ENCODE measurements at places on chromosomes 1 and 21. TPM values are rescaled to one million over a fixed set of nuclear protein-coding genes. Genes with fewer than 3 reads are reported as not detected.

- no peaks in the 10 kb centered on the region for H3K4me1 ChIP-seq
- no peak for DNase-seq
- H3K36me3 ChIP-seq = peaks cover 44% of the 10 kb centered on the region
- no peak overlapping the region for H3K27ac ChIP-seq
- H3K4me3 ChIP-seq = no peak overlapping the region
Measured at GRCh38 chr1:19344831-19345230, 32.7 kb downstream of the SLC66A1 start.

- no peak for DNase-seq
- peaks cover 18% of the 10 kb centered on the region for H3K4me1 ChIP-seq
- H3K27ac ChIP-seq = peak overlapping the region; percentile 74
- H3K36me3 ChIP-seq = peaks cover 4% of the 10 kb centered on the region
- H3K4me3 ChIP-seq = peak overlapping the region; percentile 92
Measured at GRCh38 chr1:7771823-7772299, 765 bp downstream of the VAMP3 start.

ADGRB2 gene
- total RNA-seq = 0.57 TPM

DNA sequence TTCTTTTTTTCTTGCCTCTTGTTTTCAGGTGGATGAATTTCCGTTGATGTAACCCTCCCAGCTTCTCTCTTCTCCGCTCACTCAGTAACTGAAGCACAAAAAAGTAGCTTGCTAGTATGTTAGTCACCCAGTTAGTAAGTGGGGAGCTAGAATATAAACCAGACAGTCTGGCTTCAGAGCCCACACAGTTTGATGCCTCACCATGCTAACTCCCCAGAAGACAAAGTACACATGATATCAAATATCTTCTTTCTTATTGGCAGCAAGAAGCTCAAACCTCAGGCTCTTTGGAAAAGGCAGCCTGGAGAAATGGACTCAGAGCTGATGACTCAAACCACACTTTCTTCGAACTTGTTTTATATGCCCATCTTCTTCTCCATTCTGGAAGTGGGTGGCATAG is 187.5 kb upstream of the PLXNA2 start:
- H3K36me3 ChIP-seq = no peaks in the 10 kb centered on the region
- no peak overlapping the region for H3K27ac ChIP-seq
- H3K27me3 ChIP-seq = no peaks in the 10 kb centered on the region
- DNase-seq = no peak
- H3K4me1 ChIP-seq = no peaks in the 10 kb centered on the region

GRCh38 chr1:16973215-16973614 is 7.2 kb downstream of the MFAP2 start:
- no peaks in the 10 kb centered on the region for H3K36me3 ChIP-seq
- no peak overlapping the region for H3K27ac ChIP-seq
